NCI-H2029 (cell line): ENCODE measurements at places on chromosomes 3 and 15.

GRCh38 chr3:144677103-144677502, 705.5 kb downstream of the DIPK2A start:
- no peak for DNase-seq

- DNase-seq: no peak
Observed at GRCh38 chr15:92095693-92096092, 242.2 kb downstream of the SLCO3A1 start.

- DNase-seq: no peak
Observed at GRCh38 chr15:49286649-49287404, 116.8 kb downstream of the GALK2 start.

GRCh38 chr3:30649572-30650318, 43.3 kb downstream of the TGFBR2 start:
- no peak for DNase-seq

GRCh38 chr15:43241100-43241499, 20.3 kb upstream of the EPB42 start:
- no peak for DNase-seq

- no peak for DNase-seq
Observed at GRCh38 chr3:172869784-172870518, 119.4 kb downstream of the ECT2 start.

GRCh38 chr3:12483872-12484197, 445 bp upstream of the TSEN2 start:
- peak; percentile 75 for DNase-seq

DNA sequence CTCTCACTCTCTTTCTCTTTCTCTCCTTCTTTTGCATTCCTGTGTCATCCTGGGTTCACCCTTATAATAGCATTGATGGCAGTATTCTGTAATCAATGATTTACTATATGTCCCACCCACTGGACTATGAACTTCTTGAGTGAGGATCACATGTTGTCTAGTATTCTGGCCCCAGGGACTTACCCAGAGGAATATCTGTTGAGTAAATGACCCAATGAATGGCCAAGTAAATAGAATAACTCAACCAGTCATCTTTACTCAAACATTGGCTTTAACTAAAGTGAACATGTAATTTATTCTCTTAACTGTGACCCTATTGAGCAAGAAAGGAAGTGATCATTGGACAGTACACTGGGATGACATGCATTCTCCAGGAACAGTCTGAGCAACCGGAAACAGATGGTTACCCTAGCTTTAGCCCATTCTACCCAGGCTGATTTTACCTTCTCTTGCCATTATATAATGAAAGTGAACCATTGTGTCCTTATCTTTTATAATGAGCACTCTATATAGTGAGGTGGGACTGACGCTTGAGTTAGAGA, 94.5 kb upstream of the SOX14 start:
- no peak for DNase-seq

DNA sequence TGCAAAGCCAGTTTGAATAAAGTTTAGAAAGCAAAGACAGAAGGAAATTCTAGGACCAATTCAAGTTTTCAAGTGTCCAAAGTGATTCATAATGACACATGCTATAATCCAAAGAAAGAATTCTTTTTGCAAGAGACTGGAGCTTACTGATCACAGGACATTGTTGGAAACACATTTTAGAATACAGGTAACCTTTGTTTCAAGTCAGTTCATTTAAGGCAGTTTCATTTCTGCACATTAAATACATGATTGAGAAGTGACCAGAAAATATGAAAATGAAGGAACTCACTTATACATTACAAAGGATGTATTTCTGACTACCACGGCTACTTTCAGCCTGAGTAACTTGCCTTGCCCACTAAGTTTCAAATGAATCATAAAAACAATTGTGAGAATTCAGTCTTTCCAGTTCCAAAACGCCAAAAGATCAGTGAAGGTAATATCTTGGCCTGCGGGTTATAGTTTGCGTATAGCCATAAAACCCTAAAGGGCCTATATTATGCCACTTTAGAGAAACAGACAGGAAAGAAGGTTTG, 48.7 kb downstream of the PRICKLE2 start:
- no peak for DNase-seq

DNA sequence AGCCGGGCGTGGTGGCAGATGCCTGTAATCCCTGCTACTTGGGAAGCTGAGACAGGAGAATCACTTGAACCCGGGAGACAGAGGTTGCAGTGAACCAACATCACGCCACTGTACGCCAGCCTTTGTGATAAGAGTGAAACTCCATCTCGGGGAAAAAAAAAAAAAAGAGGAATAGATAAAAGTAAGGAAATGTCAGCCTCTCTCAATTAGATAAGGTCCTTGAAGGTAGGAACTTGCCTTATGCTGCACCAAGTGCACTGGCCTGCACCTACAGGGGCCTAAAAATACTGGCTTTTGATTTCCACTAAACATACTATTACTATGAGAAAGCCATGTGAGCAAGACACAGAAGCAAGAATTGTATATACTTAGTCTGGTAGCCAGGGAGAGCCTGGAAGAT, 7.1 kb downstream of the RAF1 start:
- no peak for DNase-seq

DNA sequence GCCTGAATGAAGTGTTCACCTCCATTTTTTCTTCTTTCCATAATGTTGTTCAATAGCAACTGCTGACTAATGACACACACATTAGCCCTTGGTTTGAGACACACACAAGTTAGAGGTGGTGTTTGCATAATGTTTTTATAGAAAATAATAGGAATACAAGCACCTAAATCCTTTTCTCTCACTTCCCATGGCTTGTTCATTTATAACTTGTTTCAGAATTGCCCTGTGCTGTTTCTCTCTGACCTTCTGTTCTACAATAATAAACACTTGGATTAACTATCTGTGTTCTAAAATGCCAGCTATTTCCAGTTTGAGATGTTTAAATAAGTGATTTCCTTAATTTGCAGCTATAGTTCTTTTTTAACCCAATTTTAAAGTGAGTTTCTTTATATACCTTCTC, 525.1 kb upstream of the ROBO2 start:
- no peak for DNase-seq

DNA sequence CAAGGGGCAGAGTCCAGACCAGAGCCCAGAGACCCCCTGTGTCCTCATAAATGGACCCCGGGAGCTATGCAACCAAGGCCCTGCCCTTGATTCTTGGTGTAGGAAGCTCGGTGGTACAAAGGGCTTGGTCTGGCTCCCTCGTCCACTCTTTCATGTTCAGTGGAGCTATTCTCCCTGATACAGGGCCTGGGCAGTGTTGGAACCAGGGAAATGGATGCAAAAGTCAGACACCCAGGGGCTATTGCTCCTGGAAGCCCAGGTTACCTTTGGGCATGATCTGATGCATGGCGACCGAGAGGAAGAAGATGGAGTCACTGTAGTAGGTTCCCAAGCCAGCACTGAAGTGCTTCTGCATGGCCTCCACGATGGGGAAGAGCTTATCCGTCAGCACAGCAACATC, 44.5 kb downstream of the XXYLT1 start:
- DNase-seq: no peak

DNA sequence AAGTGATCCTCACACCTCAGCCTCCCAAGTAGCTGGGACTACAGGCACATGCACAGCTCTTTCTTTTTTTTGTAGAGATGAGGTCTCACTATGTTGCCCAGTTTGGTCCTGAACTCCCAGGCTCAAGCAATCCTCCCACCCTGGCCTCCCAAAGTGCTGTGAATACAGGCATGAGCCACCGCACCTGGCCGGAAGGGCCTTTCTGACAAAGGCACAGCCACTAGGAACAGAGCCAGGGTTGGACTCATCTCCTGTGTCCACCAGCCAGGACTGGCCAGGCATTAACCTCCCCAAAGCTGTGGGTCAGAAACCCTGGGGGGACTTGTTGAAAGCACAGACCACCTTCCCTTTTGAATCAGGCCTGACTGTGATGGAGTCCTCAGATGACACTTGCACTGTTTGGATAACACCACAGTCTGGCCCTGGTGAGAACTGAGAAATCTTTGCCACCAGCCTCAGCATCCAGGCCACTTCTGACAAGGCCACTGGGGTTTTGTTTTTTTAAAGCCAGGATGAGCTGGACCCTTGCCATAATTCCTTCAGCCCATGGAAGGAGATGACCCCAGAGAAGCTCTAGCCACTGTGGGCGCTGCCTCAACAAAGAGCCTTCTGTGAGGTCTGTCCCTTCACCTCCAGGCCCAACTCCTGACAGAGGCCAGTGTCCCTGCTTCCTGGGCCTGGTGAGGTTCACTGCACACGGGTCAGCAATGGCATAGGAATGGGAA, 4.8 kb downstream of the TKT start:
- no peak for DNase-seq

GRCh38 chr15:44296625-44297524, 8.4 kb downstream of the GOLM2 start:
- DNase-seq: peak; percentile 65
